ENCODE measurements at places on chromosomes 16 and 17.

- DNase-seq, result no peak
These were observed 3.5 kb upstream of the MTHFSD start for GRCh38 chr16:86558355-86559193.

DNA sequence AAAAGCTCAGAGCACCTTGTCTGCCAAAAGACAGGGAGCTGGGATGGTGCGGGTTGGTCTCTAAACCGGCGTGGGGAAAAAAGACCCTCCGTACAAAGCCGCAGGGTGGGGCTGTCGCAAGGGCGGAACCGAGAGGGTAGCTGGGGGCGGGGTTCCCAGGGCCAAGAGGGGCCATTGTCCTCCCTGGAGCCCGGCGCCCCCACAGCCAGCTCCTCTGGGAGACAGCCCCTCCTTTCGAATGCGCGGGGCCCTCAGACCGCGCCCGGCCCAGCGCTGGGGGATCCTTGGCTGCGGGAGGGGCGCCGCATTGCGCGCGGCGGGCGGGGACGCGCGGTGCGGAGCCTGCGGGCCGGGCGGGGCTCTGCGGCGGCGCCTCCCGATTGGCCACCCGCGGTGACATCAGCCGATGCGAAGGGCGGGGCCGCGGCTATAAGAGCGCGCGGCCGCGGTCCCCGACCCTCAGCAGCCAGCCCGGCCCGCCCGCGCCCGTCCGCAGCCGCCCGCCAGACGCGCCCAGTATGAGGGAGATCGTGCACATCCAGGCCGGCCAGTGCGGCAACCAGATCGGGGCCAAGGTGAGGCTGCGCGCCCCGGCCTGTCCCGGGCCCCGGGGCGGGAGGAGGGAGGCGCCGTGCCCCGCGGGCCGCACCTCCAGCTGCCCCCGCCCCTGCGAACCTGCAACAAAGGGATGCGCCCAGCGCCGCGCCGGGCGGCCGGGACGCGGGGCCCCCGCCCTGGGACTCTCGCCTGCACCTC, at the start of gene TUBB3:
Gene TUBB3, plus strand, starts transcription at position 459 of the 756 bp plus-strand sequence. Its CDS starts 60 bp downstream, at position 519.
- DNase-seq, result no peak

DNA sequence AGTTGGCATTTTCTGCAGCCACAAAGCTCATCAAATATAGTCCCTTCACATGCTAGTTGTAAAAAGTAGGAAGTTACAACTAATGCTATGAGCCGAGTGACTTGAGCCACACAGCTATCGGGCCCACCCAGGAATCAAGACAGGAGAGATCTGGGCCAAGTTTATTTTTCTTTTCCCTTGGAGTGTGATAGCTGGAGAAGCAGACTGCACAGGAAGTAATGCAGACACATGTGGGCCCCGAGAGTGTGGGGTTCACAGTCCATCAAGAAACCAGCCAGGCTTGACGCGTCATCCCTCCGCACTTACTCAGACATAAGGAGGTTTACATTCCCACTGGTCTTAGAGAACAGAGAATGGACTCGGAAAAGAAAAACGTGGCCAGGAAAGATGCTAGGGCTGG, 403.1 kb upstream of the CDH11 start:
- DNase-seq, result no peak

DNA sequence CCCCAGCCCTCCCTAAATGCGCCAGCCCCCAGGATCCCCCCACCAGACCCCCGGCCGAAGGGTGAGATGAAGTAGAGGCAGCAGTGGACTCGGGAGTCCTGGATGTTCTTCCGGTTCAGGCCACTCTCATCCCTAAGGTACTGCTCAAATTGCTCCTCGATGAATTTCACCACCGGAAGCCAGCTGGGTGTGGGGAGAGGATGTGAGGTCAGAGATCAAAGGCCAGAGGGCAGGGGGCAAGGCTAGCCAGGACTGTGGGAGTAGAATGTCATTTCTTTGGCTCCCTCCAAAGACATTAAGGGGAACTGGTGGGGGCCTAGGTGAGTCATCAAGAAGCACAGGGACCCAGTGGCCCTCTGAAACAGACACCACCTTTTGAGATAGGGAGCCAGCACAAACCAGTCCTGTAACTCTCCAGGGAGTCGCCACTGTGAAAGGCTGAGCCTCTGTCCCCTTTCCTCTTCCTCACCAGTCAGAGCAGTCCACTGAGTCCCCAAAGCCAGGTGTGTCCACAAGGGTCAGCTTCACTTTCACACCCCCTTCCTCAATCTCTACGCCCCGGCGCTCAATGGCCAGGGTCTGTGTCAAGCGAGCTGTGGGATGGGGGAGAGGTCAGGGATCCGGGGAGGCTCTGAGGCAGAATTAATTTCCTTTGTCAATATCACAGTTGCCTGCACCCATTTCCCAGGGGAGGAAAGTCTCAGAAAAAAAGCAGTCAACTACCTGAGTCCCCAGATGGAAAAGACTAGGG, 895 bp downstream of the SEPTIN1 start:
- DNase-seq, result peak; percentile 31

- no peak for DNase-seq
These were observed 98.2 kb downstream of the ADAMTS18 start for GRCh38 chr16:77336637-77337036.

DNA sequence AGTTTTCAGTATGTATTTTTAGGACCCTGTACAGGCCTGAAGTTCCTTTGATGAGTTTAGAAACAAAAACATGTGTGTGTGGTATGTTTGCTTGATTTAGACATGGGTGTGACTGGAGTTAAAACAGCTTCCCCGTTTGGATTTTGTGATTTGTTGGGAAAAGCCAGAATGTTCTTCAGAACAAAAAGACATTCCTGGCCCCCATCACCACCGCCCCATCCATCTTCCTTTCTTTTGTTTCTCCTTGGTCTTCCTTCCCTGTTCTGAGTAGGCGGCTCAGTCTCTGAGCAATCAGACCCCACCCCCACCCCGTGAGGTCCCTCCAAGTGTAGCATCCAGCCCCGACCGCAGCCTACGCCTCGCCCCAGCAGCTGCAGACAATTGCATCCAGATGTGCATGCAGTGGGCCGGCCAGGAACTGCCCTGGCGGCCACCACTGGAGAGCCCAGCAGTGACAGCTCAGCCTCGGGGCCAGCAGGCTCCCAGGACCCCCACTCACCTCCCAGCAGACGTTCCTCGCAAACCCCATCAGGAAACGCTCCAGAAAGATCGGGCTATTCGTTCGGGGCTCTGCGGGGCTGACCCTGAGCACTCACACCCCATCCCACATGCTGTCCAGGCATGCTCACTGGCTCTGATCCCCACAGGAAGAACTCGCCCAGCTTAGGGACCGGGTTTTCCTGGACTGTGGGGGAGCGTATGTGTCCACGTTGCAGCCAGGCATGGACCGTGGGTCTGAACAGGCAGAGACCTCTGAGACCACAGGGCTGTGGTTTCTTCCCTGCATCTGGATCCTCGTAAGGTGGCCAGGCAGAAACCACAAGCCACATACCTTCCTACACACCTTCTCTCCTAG, 99.8 kb upstream of the CDH5 start:
- no peak for DNase-seq

DNA sequence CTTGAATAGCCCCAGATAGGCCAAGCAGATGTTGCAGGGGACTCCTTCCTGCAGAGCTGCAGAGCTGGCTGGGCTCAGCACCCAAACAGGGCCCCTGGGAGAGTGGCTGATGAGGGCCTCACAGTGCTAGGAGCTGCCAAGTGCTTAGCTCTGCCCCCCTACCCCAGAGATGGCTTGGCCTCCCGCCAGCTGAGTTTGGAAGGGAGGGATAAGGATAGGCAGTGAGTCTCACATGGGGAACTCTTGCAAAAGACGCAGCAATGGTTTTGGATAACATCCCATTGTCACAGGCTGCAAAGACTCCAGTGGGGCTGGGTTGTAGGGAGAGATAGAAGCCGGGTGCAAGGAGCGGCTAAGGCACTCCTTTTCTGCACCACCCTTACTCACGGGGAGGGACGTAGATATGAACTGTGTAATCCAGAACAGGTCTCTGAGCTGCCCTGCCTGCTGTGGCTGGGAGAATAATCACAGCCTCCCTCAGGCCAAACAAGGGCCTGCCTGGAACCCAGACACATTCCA, 52.9 kb upstream of the MAF start:
- DNase-seq, result no peak

- DNase-seq, result no peak
These were observed 30.4 kb downstream of the CCDC182 start for GRCh38 chr17:57714665-57715180.

DNA sequence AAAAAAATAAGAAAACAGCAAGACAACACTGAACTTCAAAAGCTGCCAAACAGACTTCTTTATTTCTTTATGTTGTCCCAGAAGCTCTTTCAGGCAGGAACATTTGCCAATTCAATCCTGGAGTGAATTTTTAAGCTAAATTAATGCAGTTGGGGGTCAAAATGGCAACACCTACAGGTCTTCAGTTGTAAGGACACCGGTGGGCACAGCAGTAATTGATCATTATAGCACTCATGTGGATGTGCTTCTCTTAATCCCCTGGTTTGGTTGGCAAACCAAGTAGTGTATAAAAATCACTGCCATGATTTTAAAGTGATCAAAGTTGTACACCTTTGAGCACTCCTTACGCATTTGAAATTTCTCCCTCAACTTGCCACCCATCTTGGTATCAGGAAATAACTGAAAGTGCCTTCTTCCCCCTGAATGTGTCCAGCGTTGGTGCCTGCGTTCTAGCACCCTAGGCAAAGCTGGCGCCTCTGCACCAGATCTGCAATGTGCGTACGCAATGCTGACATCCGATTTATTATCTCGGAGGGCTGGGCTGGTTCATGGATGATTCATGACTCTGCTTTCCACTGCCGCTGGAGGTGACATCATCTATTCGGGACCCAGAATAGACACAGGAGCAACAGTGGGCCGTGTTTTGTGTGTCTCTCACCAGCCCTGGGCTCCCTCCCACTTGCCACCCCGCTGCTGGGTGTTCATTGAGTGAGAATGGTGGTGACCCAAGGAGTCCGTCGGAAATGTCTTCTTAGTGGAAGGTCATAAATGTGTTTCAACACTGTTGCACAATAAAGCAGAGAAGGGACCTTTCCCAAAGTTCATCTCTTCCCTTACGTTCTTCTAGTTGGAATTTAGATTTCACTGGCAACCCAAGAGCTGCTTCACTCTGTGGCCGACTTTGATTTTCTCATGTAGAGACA, 203.4 kb downstream of the CCDC182 start:
- no peak for DNase-seq

GRCh38 chr17:75518201-75518600, 1.9 kb downstream of the TSEN54 start:
- DNase-seq, result peak; percentile 56

DNA sequence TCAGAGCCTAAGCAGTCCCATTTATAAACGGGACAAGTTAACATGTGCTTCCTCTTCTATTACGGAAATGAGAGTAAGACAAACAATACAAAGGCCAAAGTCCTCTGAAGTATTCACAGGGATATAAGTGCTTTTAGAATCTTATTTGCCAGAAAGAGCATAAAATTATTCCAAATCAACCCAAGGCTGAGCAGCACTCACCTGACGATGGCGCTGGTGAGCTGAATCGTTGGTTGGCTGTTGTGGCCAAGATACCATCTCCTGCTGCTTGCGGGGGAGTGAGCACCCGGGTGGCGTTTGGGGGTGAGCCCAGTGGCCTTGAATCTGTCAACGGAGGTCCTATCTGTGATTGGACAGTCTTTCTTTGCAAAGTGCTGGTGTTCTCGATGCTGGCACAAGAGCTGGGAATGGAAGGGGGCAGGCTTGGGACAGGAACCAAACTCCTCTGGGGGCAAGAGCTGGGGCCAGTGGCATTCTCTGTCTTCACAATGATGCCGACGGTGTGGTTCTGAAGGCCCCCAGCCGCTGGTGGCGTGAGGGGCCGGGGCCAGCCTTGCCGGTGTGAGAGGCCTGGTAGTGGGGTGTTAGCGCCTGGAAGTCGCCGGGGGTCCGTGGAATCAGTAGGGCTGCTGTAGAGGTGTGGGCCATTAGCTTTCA, 9.5 kb upstream of the DHRS13 start:
- DNase-seq, result no peak

DNA sequence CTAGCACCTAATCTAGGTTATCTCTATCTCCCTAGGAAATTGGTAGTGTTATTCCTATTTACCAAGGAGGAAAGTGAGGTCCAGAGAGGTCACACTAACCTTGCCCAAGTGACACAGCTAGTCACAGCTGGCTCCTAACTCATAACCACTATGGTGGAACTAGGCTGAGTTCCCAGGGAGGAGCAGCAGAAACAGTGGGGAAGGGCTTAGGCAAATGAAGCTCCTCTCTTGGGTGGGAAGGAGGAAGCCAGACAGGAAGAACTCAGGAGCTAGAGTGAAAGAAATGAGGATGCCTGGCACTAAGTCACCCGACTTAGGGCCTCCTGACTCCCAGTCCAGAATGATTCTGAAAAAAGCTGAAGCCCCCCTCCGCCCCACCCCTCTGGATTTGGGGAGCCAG, 34.5 kb downstream of the PSME3IP1 start:
- DNase-seq, result no peak

DNA sequence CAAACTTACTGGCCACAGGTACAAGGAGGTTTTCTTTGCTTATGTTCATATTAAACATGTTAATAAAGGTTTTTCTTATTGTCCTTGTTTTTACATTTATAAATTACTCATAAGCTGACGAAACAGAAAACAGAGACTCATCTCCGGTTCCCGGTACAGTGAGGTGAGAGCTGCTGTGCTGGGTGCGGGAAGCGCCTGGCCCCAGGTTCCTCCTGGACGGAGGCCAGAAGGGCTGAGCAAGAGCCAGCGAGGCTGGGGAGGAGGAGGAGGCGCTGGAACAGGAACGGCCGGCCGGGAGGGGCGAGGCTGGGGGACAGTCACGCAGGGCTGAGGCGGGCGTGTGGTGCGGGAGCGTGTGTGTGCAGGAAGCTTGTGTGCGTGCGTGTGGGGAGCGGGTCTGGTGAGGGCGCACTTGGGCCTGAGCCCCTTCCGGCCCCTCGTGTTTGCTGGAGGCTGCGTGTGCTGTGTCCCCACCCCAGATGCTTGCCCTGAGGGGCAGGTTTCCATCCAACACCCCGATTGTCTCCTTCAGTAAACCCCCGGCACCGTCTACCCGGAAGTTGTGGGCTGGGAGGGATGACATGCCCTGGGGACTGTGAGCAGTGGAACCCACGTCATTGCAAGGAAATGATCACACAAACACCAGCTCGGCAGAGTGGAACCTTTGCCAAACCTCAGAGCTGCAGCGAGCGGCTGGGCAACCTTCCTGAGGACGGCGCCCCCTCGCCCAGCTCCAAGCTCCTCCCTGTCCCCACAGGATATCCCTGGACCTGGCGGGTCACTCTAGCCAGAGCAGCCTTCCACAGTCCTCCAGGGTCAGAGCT, 19.5 kb downstream of the CD7 start:
- peak; percentile 93 for DNase-seq

GRCh38 chr16:81861915-81862314, 82.8 kb downstream of the PLCG2 start:
- DNase-seq, result no peak

DNA sequence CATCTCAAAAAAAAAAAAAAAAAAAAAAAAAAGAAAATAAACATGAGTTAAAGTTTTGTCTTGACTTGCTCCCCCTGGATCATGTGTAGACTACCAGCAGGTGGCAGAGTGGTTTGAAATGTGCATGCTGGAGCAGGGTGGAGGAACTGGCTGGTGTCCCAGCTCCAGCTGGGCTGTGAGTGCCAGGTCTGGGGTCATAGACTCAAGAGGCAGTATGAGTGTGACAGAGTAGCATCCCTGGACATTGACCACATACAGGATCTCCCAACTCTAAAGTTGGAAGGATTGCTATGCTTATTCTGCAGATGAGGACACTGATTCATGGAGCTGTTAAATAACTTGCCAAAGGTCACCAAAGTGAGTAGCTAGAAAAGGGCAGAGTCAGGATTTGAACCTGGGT, 198.0 kb upstream of the MPHOSPH6 start:
- no peak for DNase-seq
